ENCODE measurements at places on chromosomes 2 and 18.

DNA sequence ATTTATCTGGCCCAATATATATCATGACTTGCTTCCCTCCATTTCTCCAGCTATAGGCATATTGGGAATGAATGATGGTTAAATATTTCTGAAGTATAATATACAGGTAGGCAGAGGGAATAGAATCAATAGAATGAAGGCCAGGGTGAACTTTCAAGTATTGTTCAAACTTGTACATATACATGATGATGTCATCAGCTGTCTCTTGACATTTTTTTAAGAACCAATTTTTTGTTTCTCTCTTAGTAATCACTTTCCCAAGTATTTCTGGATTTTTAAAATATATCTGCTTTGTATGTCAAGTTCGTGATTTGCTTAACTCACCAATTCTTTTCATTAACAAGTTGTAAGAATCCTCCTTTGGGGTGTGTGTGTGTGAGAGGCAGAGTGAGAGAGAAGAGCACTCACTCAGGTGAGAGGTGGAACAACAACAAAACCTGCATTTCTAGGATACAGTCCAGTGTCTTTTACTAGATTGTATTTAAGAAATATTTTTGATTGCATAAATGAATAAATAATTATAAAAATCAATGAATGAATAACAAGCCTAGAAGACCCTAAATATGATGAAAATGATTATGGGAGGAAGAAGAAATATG lies 1239.1 kb downstream of the LRP1B start:
- no peak for DNase-seq

- no peak for DNase-seq
These were observed 33.6 kb downstream of the GCG start for GRCh38 chr2:162118166-162119031.

DNA sequence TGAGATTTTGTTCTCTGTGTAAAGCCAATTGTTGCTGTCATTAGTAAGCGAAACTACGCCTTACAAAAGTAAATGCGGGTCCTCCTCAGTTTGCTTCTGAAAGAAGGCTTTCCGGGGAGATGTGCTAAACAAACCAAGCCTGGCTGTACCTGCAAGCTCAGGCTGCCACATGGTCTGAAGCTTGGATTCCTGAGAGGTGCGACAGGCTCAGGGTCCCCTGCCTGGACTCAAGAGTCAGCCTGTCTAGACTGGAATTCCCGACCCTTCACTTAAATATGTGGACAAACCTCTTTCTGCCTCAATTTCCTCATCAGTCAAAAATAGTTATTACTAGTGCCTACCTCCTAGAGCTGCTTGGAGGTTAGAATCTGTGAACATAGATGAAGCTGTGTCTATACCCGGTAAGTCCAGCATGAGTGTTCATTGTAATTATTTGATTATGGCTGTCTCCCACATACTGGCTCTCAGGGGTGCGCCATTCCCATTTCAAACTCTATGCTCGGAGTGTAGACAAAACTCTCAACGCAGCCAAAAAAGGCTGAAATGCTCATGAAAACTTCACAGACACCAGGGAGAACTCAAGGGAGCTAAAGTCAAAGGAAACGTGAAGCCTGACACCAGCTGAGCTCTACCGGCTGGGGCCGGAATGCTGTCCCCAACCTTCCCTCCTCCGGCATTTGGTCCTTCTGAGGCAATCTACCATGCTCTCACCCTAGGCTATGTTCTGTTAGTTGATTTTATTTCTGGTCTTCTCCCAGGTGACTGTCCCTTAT lies 31.4 kb downstream of the SOWAHC start:
- DNase-seq = no peak

- no peak for DNase-seq
These were observed 146.1 kb upstream of the ZSWIM2 start for GRCh38 chr2:186995092-186995491.

DNA sequence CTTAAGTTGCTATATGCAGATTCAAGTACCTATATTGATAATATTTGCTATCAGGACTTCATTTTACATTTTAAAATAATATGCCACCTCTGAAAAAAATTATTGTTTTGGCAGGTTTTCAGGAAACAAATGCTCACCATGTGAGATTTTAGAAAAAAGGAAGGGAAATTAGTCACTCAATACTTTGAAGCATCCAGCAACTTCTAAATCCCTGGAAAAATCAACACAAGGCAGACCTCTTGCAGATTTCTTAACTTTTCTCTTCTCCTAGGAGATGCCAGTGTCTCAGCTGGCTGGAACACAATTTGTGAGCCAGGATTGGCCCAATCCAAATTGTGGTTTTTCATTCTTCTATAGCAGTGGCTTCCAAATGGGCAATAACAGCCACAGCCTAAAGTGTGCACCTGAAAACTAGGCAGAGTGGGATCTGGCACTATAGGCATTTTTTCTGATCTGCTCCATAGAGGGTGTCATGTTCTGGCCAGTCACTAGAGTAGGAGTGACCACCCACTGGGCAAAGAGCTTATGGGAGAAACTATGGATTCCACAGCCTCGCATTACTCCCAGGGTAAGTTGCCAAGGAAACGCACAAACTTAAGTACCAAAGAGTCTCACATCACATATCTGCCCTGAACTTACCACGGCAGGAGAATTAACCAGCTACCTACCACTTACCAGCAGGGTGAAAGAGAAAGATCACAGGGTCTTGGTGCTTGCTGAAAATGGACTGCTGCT lies 28.1 kb upstream of the THOC1 start:
- DNase-seq = no peak

GRCh38 chr18:39846265-39846664 lies 2108.8 kb upstream of the PIK3C3 start:
- DNase-seq = no peak
